Aortic smooth muscle cell (primary cell): ENCODE measurements at places on chromosomes 12 and 14. TPM values are rescaled to one million over a fixed set of nuclear protein-coding genes. Genes with fewer than 3 reads are reported as not detected.

DEGS2 gene
- under 0.01 TPM in 1 of 2 replicates, not detected in the other for total RNA-seq

NYNRIN gene
- 4.1 and 6.5 TPM in 2 replicates for total RNA-seq

CMKLR1 gene
- total RNA-seq, result 6.5 and 15.3 TPM in 2 replicates

BDKRB2 gene
- 0.75 and 6.5 TPM in 2 replicates for total RNA-seq

SERPINA1 gene
- total RNA-seq, result not detected in 2 replicates

RAD52 gene
- total RNA-seq, result 12.0 and 12.8 TPM in 2 replicates

TBC1D30 gene
- 0.53 and 0.62 TPM in 2 replicates for total RNA-seq
